MCF 10A (cell line): ENCODE measurements at places on chromosomes 3 and 15. TPM values are rescaled to one million over a fixed set of nuclear protein-coding genes. Genes with fewer than 3 reads are reported as not detected.

DNA sequence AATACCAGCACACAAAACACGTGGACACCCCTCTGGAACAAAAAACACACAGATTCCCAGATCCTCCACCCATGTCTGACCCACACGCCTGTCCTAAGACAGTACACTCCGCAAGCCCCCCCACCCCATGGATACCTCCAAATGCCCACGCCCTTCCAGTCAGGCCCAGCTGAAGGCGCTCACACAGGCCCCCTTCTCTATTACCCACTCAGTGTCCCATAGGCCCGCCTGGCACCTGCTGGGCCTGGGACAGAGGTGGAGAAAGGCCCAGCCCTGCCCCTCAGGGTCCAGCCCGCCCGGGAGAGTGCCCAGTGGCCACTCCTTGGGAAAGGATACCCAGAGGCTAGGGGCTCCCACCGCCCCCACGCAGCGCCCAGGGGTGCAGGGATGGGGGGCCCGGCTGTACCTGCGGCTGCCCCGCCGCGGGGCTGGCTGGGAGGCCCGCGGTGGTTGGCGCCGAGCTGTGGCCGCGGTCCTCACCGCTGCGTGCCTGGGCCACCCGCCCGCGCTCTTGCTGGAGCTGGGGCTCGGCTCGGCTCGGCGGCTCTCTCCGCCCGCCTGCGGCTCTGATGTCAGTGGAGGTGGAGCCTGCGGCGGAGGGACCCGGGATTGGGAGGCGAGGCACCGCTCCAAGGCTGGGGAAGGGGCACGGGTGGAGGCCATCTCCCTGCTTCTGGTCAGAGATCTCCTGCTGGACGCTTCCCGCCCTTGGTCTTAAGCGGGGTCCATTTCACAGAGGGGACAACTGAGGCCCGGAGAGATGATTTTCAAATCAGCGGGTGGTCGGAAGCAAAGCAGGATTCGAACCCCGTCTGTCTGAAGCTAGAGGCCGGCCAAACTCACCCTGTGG lies at the start of gene CAMK1:
Gene CAMK1, minus strand, starts transcription at position 522 of the 850 bp plus-strand sequence. CDS start 2,198 bp downstream, outside the sequence.
- peak; percentile 57 for DNase-seq
- no peaks in the 10 kb centered on the region for H3K27me3 ChIP-seq
- H3K27ac ChIP-seq, result peak within 1 kb of the TSS; percentile 46
- peak within 1 kb of the TSS; percentile 59 for H3K4me3 ChIP-seq
- peaks cover 7% of the 10 kb centered on the region for H3K4me1 ChIP-seq

DNA sequence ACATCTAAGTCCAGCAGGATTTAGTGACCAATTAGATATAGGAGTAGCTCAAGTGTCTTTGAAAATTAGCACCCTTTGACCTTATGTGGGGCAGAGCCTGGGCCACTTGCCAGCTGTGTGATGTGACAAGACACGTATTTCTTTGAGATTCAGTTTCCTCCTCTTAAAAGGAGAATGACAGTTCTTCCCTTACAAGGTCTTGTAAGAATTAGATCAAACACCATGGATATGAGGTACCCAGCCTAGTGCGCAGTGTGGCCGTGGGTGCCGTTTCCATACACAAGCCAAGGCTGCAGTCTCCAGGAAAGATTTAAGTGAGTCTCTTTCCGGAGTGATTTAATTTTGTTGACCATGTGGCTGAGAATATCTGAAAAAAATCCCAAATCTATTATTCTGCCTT lies 46.3 kb downstream of the ARHGAP31 start:
- H3K4me3 ChIP-seq, result no peak overlapping the region
- H3K27me3 ChIP-seq, result no peaks in the 10 kb centered on the region
- no peaks in the 10 kb centered on the region for H3K4me1 ChIP-seq
- no peak overlapping the region for H3K27ac ChIP-seq
- H3K36me3 ChIP-seq, result no peaks in the 10 kb centered on the region

ITGB5 gene
- total RNA-seq, result 100 and 101 TPM in 2 replicates

DNA sequence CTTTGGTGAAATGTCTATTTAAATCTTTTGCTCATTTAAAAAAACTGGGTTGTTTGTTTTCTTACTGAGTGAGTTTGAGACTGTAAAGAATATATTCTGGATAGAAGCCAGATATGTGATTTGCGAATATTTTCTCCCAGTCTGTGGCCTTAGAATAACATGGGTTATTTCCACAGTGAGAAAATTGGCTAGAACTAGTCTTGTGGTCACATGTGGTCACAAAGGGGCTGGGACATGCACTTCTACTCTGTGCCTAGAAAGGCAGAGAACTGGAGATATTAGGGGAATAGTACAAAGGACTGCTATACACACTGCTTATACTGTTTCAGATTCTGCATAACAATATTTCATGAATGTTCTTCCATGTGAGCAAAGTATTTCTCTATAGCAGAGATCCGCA lies 79.9 kb upstream of the RGMA start:
- H3K36me3 ChIP-seq, result no peaks in the 10 kb centered on the region
- no peak overlapping the region for H3K4me3 ChIP-seq
- DNase-seq, result peak; percentile 62
- peaks cover 18% of the 10 kb centered on the region for H3K27me3 ChIP-seq
- H3K27ac ChIP-seq, result no peak overlapping the region

- H3K27ac ChIP-seq, result no peak overlapping the region
- H3K27me3 ChIP-seq, result no peaks in the 10 kb centered on the region
These were observed 379.7 kb downstream of the NAALADL2 start for GRCh38 chr3:175238801-175239200.
